ENCODE measurements at places on chromosomes 13 and 19.

DNA sequence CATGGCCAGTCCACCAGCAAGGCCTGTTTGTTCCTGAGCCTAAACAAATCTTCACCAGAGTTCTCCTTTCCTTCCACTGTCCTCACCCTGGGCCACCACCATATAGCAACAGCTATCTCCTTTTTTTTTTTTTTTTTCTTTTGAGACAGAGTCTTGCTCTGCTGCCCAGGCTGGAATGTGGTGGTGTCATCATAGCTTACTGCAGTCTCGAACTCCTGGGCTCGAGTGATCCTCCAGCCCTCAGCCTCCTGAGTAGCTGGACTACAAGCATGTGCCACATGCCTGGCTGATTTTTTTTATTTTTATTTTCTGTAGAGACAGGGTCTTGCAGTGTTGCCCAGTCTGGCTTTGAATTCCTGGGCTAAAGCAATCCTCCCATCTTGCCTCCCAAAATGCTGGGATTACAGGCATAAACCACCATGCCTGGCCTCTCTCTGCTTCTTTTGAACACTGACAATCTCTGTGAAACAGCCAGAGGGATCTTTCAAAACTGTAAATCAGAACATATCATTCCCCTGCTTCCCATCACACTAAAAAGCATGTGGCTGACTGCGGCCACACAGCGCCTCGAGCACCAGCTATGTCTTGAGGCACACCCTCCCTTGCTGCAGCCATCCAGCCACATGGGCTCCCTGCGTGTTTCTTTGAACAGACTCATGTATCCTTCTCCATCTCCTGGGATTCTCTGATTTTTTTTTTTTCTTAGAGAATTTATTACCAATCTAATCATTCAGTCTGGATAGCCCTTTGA lies 110.6 kb downstream of the SIPA1L3 start:
- DNase-seq = no peak

DNA sequence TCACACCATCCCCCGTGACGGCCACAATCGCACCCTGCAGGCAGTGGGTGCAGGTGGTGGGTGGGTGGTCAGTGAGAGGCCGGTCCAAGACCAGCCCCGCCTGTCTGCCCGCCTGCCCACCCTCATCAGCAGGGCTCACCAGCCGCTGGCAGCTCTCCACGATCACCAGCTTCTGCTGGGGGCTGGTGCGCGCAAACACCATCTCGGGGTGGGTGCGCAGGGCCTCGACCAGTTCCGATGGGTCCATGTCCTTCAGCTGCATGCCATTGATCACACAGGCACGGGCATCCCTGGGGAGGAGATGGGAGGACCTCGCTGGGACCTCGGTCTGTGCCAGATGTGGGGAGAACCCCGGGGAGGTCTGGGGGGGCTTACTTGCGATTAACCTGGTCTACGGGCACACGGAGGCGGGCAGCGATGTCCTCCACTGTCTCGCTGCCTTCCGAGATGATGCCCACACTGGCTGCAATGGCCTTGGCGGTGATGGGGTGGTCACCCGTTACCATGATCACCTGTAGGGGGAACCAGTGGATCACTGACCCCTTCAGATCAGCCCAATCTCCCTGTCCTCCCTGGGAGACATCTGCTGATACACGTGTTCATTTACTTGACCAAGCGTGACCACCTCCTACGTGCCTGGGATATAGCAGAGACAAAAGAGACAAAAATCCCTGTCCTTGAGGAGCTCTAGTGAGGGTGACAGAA lies 8.0 kb downstream of the ATP4A start:
- peak; percentile 27 for DNase-seq

DNA sequence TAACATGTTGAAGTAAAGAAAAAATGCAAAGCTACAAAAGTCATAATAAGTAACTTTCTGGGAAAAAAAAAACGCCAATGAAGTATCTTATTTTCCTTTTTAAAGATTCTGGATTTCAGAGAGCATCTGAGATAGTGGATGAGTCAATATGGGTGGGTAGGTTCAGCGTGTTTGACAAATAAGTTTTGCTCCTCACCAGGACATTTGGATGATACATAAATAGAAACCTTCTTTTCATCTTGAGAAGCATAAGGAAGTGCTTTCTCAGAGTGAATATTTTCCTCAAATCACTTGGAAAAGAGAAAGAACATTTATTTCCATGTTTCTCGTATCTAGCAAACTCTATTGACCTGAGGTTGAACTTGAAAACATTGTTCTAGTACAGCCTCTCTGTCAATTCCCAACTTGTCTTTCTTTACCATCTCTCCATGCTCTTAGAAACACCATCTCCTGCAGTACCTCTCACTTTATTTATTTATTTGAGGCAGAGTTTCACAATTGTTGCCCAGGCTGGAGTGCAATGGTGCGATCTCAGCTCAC lies 463.2 kb downstream of the KLF5 start:
- no peak for DNase-seq

GRCh38 chr13:80386002-80386401 lies 45.1 kb upstream of the SPRY2 start:
- DNase-seq = no peak

GRCh38 chr19:33212436-33213172 lies 13.0 kb downstream of the SLC7A10 start:
- no peak for DNase-seq
